SJSA1 (cell line): ENCODE measurements at places on chromosomes 5 and 9.

GRCh38 chr9:91727316-91727861, 222.6 kb downstream of the ROR2 start:
- no peak for DNase-seq

- no peak for DNase-seq
Measured at GRCh38 chr5:155309021-155309746, 295.6 kb downstream of the KIF4B start.

DNA sequence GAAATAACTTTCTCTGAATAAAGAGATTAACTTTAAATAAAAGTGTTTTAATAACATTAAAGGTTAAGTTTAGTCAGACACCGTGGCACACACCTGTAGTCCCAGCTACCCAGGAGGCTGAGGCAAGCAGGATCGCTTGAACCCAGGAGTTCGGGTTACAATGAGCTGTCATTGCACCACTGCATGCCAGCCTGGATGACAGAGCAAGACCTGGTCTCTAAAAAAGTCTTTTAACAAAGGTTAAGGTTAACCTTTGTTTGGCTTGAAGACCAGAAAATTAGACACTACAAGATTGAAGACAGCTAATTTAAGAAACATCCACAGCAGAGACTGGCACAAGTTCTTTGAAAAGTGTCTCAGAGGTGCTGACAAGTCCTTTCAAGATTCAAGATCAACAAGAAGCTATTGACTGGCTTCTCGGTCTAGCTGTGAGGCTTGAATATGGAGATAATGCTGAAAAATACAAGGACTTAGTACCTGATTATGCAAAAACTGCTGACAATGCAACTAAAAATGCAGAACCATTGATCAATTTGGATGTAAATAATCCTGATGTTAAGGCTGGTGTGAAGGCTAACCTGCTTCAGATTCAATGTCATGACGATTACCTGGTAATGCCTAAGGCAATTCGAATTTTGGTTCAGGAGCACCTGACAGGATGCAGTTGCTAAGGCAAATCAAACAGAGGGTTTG, 48.8 kb downstream of the FAM81B start:
- DNase-seq: no peak

- no peak for DNase-seq
Measured at GRCh38 chr5:157331807-157332206, 65.9 kb downstream of the CYFIP2 start.

DNA sequence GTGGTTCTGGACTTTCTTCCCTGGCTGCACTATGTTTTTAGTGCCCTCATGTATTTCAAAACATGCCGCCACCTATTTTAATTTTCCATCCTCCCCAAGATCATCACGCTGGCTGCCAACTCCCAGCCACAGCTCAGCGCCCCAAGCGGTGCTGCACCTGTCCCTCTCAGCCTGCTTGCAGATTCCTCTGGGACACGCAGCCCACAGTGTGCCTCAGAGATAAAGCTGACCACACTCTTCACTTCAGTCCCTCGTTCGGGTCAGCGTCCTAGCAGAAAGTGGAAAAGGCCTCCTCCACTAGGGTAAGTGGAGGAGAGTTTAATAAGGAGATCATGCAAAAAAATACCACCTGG, 56.2 kb upstream of the CKS2 start:
- no peak for DNase-seq

- DNase-seq: no peak
Measured at GRCh38 chr5:180932660-180933059, 33.7 kb downstream of the BTNL8 start.

GRCh38 chr5:160444407-160444806, 22.8 kb downstream of the PTTG1 start:
- no peak for DNase-seq

DNA sequence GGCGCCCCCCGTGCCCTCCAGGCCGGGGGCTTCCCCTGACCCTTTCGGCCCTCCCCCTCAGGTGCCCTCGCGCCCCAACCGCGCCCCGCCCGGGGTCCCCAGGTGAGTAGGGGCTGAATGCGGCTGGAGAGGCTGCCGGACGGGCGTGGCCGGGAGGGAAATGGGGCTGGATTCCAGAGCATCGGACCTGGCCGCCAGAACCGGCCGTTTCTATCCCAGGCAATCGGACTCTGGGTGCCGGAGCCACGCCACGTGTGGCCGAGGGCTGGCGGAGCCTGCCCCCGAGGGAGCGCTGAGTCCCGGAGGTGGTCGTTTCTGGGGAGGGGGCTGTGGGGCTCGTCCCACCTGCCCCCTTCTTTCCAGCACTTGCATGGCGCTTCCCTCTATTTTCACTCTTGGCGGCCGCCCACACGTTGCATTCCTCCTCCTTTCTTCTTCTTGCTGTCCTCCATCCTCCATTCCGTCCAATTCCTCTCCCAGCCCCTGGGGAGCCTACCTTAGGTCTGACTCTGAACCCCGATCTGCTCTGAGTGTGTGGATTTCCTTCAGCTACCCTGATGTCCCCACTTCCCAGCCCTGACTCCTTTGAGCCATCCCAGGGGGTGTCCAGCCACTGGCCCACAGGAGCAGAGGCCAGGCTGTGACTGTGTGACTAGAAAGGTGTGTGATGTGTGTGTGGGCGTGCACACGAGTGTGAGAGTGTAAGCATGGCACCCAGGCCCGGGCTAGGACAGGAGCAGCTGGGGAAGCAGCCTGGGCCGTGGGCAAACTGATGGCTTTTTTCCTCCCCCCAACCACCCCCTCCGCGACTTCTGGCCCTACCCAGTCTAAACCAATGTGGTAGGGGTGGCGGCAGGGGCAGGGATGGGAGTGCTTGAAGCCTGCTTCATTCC, 24.7 kb downstream of the GOLGA2 start:
- DNase-seq: no peak

GRCh38 chr9:33465596-33466564, 7.8 kb downstream of the NOL6 start:
- DNase-seq: no peak

- DNase-seq: no peak
Measured at GRCh38 chr5:77776554-77777206, 541 bp upstream of the TBCA start.

DNA sequence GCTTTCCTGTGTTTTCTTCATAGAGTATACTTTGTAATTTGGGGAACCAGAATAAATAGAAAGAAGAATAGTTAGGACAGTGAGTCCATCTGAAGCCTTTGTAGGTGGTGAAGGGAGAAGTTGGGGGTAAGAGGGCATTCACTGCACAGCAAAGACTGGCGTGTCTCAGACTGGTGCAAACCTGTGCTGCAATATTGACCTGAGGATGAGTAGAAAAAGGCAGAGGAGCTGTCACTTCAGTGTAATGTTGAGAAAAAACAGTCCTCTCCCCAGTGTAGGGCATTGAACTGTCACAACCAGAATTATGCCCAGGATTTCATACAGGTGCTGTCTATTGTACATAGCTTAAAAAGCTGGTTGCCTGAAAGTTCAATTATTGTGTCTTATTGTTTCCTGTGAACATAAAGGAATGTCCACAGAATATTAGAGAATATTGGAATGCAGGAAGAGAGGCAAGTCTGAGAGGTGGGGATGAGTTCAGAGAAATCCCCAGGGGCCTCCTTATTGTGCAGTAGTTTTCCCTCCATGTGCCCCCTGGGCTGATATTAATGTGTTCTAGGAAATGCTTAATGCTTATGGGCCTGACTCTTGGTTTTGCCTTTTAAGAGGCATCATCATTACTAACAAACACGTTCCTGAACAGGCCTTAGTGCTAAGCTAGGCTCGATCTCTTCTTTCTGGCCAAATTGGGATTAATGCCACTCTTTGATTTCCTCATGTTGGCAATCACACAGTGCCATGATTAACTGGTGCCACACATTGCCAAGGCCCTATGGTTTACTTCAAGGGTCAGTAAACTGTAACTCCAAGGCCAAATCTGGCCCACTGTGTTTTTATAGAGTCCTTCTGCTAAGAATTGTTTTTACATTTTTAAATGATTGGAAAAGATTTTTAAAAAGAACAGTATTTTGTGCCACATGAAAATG, 34.0 kb downstream of the DAPK1 start:
- no peak for DNase-seq

- DNase-seq: no peak
Measured at GRCh38 chr5:14337593-14337992, 194.5 kb downstream of the TRIO start.
